ENCODE measurements at places on chromosomes 3 and 15.

DNA sequence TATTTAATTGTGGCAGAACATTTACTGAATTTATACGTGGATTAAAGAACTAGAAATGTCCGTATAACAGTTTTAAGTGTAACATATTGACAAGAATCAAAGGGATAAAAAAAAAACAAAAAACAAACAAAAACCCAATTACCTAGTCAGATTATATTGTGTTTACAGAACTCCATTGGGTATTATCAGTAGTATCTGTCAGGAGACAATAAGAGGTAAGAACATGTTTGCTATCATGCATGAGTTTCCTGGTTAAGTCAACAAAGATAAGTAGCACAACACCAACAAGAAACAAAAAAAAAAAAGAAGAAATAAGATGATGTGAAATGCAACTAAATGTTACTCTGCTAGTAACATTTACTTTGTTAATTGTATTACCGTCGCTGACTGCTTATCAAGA lies 570.6 kb downstream of the ZBBX start:
- DNase-seq = no peak

GRCh38 chr3:142898346-142899213 lies 9.7 kb upstream of the PCOLCE2 start:
- no peak for DNase-seq

GRCh38 chr15:96992817-96993216 lies 662.3 kb downstream of the NR2F2 start:
- DNase-seq = no peak

DNA sequence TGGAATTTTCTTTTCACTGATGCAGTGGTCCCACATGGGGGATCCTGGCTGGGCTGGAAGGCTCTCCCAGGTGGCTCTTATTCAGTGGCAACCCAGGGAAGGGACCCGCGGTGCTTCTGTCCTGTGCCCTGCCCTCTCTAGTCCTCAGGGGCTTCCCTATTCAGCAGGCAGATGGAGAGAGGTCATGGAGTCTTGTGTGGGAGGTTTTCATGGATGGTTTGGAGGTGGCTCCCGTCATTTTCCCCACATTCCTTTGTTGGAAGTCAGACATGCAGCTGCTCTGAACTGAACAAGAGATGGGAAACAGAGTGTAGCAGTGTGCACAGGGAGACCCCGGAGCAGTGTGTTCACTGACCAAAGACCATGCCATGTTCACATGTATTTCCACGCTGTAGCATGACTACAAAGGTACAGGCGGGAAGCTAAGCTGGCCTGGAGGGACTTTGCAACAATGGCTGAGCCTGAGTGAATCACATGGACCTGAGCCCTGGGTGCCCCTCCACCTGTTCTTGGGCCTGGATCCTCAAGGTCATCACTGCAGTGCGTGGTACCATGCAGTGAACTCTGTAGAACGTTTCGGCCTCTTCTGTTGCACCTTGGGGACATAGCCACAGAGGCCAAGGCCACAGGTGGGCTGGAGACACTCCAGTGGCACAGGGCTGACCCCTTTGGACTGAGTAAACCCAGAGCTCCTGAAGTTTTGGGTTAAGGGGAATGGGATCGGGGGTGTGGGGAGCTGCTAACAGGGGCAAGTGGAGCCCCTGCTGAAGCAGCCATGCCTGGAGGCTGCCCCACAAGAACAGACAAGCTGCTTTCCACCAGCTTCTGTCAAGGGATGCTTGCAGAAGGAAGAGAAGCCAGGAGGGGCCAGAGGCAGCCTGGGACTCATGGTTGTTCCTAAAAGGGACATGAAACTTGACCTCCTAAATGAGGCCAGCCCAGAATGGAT lies 123.0 kb downstream of the ASB7 start:
- DNase-seq = no peak

DNA sequence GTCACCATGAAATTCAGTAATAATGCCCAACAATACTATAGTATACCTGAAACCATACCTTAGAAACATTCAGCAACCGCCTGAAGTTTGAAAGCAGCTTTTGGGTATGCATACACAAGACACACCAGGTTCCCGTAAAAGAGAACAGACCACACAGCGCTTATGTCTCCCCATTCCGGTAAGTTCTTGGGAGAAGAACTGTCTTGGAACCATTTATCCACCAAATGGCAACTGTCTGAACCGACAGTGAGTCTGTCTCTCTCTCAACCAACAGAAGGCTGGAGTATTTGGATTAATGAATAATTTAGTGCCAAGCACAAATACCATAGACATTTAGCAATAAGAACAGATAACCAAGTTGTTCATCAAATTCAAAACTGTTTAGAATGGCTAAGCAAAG lies 7.6 kb downstream of the RGMA start:
- DNase-seq = no peak

- no peak for DNase-seq
Observed at GRCh38 chr15:37480482-37480881, 380.1 kb upstream of the MEIS2 start.

DNA sequence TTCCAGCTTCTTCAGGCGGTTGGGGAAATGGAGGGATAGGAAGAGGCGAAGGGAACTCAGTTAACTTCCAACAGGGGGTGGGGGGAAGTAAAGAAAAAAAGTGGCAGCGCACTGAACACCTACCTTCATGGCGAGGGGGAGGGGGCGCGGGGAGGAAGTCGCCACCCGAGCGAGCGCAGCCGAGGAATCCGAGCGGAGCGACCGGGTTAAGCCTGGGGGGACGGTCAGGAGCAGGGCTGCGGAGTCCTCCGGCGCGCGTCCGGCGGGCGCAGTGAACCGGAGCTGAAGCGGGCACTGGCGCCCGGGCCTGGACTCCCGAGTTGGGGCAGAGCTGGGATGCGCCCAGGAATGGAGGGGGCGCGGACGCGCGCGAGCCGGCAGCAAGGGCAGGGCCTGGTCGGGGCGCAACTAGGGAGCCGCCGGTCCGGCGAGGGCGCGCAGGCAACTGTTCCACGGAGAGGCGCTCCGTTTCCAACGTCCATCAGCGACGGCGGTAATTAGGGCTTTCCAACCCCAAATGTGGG lies at the start of gene WNT5A:
WNT5A (minus strand) TSS at position 450 of the 524 bp plus-strand sequence; CDS start at position 129, 321 bp downstream.
- DNase-seq = no peak

- no peak for DNase-seq
Observed at GRCh38 chr3:62139957-62140356, 233.4 kb downstream of the FEZF2 start.

DNA sequence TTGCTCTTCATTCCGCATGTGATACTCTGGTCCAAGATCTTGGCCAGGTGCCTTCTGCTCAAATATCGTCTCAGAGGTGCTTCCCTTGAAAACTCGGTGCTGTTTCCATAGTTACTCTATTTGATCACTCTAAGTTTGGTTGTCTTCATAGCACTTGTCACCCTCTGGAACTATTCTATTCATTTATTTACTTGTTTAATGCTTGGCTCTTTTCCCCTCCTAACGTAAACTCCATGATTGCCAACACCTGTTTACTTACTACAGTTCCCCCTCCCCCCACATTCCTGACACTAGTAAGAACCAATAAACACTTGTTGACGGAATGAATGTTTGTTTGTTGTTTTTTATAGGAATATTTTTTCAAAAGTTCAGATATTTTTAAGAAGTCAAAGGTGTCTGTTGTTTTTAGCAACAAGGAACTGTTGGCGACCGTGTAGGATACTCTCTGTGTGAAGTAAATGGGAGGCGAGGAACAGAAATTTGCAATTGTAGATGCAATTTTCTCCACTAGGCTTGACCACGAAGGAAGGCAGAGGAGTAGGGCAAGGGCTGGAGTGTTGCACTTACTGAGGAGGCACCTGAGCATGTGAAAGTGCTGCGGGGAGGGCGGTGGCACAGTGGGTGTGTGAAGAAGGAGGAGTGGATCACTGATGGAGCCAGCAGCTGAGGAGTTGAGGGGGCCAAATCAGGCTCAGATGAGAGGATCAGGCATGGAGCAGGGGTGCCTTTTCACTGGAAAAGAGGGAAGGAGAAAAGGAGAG lies 48.4 kb downstream of the MOBP start:
- no peak for DNase-seq

DNA sequence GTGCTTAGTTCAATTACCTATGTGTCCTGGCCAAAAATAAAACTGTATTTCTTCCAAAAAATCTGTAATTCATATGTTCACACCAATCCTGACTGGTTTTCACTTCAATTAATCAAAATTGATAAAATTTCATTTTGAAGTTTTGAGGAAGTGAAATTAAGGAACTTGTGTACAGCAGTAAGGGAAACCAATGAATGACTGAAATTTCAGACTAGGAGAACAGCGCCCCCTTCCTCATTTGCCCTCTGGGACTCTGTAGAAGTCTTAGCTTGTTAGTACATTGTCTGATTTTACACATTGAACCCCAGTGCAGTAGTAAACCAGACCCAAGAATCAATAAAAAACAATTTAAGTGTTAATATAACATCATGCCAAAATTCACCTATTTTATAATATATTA lies 495.3 kb upstream of the AGTR1 start:
- no peak for DNase-seq

- peak; percentile 17 for DNase-seq
Observed at GRCh38 chr3:43286841-43287499, 630 bp downstream of the SNRK start.

GRCh38 chr15:43776101-43776717 lies 557 bp downstream of the ELL3 start:
- DNase-seq = no peak

GRCh38 chr3:197881970-197882338 lies 68.0 kb upstream of the RPL35A start:
- DNase-seq = no peak

DNA sequence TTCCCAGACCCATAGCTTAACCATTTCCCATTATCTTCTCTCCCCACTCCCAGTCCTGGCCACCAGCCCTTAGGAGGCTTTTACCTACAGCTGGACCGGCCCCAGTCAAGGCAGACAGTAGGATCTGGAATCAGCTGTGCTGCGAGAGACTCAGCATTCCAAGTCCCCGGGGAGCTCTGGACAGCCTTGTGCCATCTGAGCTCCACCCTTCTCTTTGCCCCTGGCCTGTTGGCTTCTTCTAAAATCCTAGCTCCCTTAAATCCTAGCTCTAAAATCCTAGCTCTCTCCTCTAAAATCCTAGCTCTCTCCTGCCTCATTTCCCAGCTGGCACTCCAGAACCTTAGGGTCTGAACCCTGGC lies 21.3 kb downstream of the MEGF11 start:
- DNase-seq = no peak

GRCh38 chr15:59313641-59314332 lies 58.9 kb downstream of the MYO1E start:
- no peak for DNase-seq

- no peak for DNase-seq
Observed at GRCh38 chr3:161689584-161690298, 193.1 kb downstream of the OTOL1 start.

DNA sequence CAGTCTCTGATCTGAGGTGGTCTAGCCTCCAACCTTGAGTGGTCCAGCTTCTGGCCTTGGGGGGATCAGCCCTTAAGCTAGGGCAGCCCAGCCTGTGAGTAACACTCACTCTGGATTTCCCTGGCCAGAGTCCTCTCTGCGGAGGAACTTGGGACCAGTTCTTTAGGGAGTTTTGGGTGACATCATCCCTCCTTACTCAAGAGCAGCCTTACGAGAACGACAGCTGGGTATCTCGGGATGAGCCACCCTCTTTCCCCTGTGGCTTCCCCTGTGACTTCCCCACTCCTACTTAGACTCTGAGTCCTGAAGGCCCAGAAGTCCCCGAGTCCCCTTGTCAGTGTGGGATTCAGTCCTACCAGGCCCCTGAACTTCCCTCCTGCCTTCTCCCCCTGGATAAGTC lies 10.2 kb upstream of the PLXND1 start:
- DNase-seq = no peak

DNA sequence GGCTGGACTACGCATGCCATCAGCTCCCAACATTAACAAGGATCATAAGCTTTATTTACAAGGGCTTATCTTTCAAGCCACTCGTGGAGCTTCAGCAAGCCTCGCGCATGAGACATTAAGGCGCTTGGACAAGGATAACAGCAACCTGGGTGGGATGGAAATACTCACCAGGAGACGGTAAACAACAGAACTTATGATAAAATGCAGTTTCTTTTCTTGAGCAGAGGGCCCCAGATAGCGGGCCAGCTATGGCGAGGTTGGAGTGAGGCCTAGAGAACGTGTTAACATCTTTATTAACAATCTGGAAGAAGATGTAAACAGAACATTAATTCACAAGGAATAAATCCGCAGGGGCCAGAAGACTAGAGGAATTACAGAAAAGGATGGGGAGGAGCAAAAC lies 158.2 kb downstream of the NTRK3 start:
- DNase-seq = no peak

DNA sequence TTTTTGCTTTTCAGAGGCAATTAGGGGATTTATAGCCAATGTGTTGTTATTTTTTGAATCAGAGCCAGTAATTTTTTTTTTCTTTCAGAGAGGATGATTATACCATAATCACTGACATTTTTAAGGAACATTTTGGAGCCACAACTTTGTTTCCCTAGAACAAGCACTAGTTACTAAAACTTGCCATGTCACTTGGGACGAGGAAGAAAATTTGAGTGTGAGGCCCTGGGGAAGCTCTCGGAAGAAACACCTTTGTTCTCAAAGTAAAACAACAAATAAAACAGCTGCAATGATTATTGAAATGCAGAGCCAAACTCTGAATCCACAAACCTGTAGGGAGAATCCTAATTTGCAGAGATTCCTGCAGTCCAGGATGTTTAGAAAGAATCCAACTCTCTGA lies 69.7 kb downstream of the PDZRN3 start:
- DNase-seq = no peak

- no peak for DNase-seq
Observed at GRCh38 chr3:61650276-61650675, 88.9 kb downstream of the PTPRG start.

DNA sequence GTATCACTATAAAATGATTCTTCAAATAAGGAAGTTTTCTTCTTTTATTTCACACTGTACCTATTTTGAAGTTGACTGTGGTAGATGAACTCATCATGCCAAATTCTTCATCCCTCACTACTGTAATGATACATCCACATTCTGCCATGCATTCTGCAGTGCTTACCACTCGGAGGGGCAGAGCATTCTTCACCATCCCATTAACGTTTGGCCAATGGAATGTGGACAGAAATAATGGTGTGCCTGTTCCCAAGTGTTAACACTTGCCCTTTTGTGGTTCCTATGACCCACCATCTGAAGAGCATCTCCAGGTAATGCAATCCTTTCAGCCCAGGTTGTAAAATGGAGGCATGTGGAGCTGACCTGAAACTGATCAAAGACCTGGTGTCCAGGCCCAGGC lies 18.6 kb downstream of the GOLIM4 start:
- no peak for DNase-seq

GRCh38 chr3:137163241-137163871 lies 205.6 kb downstream of the IL20RB start:
- no peak for DNase-seq

- DNase-seq = no peak
Observed at GRCh38 chr3:52710512-52710911, 4.6 kb downstream of the SPCS1 start.

DNA sequence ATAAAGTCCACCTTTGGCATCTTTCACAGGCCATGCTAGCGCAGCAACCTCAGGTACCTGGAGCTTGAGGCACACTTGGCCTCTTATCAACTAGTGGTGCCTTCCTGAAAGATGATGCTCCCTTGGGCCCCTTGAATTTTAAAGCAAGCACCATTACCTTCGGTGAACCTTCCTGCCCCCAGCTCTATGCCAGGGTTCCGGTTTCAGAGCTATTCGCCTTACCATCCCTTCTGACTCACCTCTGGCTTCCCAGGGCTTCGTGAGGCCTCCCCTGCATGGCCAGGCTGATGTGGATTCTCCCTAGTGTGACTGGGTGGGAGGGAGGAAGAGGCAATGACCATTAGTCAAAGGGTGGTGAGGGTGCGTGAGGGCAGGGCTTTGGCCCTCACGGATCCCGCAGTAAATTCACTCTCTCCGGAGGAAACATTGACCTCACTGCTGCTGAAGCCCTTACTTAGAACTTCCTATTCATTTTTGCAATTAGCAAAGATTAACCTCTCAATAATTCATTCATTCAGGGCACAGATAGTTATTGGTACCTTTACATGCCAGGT lies 16.3 kb downstream of the BHLHE40 start:
- DNase-seq = no peak
